Urothelium cell line (cell line): ENCODE measurements at places on chromosomes 6 and 20.
A peak's percentile ranks its signal among the peaks of the same experiment; 100 is the strongest.

DNA sequence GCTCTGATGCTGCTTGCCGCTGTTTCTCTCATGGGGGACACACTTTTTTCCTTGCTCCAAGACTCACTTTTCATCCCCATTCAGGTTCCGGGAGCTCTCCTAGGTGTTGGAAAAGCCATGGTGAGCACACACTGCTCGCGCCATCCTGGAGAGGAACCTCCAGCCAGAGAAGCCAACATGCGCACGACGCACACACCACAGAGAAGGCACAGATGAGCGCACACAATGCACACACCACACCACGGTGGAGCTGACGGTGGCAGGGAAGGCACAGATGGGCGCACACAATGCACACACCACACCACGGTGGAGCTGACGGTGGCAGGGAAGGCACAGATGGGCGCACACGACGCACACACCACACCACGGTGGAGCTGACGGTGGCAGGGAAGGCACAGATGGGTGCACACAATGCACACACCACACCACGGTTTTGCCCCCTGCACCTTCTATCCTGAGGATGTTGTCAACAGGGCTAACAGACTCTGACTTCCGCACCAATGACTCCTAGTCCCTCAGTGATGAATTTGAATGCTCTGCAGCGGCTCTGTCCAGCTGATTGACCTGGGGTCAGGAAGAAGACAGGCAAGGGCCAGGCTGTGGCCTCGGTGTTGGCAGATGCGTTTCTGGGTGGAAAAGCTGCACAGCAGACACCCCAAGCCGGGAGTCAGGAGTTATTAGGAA, 154.7 kb downstream of the ERMARD start:
- DNase-seq, result no peak

DNA sequence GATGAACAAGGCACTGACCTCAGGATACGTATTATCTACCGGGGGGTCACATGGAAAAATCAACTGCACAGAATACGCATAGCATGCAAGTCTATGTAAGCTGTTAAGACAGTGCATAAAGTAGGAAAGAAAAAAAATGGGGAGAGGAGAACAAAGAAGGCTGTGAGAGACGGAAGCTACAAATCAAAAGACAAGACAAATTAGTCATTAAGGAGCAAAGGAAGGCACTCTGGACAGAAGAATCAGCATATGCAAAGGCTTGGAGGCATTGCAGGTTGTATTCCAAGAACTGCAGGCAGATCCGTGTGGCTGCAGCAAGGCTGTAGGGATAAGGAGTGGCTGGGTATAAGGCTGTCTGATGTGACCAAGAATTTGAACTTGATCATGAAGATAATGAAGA, 89.0 kb downstream of the NRSN1 start:
- no peak for DNase-seq

DNA sequence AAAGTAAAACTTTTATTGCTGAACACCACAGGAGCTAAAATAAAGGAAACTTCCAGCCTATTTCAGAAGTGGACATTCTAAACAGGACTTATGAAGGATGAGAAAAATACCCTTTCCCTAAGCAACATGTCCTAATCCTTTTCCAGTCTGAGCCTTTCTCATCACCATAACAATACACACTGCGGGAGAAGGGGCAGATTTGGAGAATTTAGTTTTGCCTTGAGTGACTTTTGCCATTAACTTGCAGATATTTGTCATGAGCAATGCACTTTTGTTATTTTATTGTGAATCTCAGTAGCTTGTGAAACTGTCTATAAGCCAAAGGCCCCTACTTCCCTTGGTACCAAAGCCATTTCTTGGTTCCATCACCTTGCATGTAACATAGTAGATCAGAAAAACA, 53.0 kb upstream of the OLIG3 start:
- DNase-seq, result no peak

GRCh38 chr20:20525756-20526155, 157.9 kb downstream of the INSM1 start:
- no peak for DNase-seq

DNA sequence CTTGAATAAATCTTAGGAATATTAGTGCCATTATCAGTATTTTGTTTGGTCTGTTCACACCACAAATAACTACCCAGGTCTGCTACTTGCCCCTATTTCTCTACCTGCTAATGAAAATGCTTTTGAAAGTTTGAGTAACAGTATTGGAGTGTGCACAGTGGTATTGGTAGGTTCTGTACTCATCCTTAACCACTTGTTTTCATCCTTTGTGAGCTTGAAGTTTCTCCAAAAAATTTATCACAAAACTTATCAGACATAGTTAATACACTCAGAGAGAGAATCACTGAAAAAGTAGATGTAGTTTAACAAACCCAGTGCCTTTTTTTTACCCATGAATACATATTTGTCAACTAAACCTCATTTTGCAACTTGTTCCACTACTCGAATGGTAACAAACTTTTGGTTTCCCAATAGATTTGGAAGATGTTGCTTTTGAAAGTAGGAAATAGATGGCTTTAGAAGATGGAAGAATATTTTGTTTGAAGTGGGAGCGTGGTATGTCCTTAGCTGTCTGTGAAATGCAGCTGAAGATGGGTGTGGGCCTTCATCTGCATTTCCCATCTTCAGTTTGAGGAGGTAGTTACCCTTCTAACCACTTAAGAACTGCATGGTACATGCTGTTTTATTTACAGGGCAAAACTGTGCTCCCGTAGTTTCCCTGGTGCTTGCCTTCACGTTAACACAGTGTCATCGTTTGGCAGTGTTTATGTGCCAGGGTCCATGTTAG, 9.0 kb downstream of the PTPN1 start:
- no peak for DNase-seq

DNA sequence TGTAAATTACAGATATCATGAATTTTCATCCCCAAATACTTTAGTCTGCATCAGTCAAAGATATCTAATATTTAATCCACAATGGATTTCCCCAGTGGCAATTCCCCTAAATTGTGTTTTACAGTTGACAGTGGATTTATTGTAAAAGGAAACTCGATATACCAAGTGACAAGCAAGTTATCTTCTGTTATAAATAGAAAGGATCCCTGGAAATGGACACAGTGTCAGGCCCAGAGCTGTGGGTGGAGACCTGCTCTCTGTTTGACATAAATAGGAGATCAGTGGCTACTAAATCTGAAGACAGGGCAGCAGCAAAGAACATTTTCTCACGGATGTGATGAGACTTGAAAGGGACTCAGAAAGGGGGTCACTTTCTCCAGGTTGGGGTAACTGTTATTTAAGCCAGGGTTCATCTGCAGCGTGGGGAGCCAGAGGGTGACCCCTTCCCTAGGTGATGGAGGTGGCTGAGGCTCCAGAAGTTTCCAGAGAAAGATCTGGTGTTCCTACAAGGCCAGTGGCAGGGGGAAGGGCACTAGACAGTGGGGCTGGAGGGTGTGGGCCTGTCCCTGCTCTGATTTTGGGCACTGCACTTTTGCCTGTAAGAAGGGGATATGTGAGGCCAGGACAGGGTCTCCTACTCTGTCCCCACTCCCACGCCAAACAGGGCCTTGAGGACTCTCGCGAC, 12.3 kb upstream of the FAM110A start:
- DNase-seq, result no peak

DNA sequence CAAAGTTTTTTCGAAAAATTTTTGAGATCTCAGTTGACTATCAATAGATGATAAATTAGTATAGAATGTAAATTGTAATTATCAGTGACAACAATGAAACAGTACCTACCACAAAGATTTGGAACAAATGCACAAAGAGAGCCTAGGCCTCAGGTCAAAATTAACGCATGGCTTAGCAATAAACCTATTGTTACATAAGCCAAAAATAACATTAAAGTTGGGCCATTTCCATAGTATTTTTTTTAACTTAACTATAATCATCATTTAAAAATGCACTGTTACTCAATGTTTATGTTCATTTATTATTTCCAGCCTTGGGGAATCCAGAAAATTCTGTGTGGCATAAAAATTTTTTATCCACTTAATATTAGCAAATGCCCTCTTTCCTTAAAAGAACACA, 117.0 kb downstream of the EPB41L2 start:
- DNase-seq, result no peak

GRCh38 chr20:50029697-50030461, 47.1 kb downstream of the SNAI1 start:
- DNase-seq, result no peak

DNA sequence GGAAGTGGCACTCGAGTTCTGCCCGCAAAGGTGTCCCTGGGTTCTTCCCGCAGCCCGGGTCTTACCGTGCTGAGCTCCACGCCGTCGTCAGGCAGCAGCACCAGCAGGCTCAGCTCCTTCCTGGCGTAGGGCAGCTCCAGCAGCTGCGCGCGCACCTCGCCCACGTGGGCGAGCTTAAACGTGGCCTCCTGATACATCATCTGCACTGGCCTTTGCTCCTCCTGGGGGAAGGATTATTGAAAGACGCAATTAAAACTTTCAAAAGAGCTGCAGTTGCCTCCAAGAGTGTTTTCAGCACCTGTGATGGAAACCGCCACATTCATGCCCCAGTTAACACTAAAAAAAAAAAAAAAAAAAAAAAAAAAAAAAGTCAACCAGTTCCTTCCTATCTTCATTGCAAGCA, 11.3 kb downstream of the SERPINB9 start:
- peak; percentile 49 for DNase-seq

GRCh38 chr6:147564556-147564955, 56.1 kb downstream of the SAMD5 start:
- DNase-seq, result no peak

- DNase-seq, result no peak
These were observed 28.9 kb downstream of the IRAK1BP1 start for GRCh38 chr6:78896227-78896626.

DNA sequence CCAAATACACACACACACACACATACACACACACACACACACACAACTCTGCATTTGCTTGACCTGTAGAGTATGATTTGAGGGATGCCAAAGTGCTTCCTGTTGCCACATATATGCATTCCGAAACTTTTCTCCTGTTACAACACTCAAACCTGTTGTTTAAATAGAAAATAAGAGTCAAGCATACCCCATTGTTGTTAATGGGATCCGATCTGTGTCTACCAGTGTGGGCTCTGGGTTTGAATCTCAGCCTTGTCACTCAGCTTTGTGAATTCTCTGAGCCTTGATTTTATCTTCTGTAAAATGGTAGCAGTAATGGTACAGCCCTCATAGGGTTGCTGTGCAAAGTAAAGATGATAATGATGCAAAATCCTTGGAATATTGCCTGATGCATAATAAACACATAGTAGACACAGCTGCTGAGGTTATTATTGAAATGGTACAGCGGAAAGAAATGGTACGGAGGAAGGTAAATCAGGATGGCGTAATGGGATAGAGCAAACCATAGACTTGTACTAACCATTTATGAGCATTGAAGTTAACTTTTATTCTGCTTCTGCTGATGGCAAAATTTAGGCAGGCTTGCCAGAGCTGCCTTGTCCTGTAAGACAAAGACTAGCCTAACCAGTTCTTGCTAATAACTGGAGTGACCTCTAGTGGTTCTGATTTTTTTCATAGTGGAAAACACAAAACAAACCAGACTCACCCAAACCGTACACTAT, 113.5 kb upstream of the PHACTR1 start:
- peak; percentile 30 for DNase-seq

DNA sequence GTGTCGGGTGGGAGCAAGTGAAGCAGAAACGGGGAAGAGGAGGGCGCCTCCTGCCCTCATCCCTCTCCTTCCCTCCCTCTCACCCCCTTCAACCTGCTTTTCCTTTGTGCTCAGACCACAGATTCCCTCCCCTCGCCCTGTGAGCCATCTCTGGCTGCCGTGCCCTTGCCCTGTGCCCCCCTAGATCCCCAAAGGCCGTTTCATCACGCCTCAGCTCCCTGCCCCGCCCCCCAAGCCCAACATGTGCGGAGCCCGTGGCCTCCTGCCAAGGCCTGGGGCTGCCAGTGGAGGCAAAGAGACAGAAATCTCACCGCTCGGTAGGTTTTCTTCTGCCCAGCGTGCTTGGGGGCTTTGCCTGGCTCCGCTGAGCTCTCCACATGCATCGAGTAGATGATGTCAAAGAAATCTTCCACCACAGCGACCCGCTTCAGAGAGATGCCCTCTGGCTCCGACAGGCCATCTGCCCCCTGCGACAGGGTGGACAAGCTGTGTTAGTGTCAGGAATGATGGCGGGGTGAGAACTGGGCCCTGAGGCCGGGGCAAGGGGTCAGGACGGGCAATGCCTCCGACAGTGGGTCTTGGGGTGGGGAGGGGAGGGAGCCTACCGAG, 57.6 kb downstream of the NOL4L start:
- DNase-seq, result no peak

DNA sequence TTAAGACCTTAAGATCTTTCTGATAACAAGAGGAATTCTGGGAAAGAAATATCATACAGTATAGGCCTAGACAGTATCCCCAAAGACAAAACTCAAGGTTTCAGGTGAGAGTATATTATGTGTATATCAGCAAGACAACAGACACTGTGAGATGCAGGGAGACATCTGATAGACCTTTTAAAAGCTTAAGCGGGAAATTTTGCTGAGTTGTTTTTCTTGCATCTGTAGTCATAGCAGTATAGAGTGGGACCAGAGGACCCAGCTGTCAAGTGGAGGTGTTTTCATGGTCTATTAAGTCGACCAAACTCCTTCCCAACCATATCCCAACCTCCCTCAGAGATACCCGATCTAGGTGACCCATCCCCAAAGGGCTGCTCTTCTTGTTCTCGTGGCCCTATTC, 98.1 kb upstream of the THEMIS start:
- DNase-seq, result no peak

GRCh38 chr20:62951896-62952372, 575 bp upstream of the SLC17A9 start:
- no peak for DNase-seq

DNA sequence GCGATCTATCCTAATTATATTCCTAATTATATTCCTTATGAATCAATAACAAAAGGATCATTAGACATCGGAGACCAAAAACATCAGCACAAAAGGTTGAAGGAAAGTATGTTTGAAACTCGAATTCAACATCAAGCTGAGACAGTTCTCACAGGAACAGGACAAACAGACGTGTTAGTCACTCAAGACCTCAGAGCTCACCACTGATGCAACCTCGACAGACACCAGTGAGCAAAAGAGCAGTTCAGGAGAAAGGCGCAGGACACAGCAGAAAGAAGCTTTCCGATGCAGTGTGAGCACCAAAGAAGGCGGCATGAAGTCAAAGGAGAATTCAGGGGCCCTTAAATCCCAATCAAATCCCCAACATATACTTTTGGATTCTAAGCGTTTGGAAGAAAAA, 6.3 kb upstream of the RAMACL start:
- no peak for DNase-seq

GRCh38 chr20:39676857-39677391, 714.8 kb downstream of the DHX35 start:
- DNase-seq, result no peak

DNA sequence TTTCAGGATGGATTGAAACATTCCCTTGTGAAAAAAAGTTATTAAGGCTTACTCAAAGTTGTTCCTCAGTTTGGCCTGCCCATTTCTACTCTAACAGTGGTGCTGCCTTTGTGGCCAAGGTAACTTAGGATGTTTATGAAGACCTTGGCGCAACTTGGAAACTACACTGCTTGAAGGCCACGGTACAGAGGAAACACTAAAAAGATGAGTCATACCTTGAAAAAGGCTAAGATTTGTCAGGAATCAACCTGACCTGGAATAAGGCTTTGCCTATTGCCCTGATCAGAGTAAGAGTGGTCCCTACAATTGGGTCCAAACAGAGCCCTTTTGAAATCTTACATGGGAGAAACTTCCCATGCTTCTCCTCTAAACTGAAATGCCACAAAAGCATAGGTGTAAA, 119.9 kb upstream of the MOCS1 start:
- DNase-seq, result no peak
